ENCODE measurements at places on chromosomes 11 and 22. TPM values are rescaled to one million over a fixed set of nuclear protein-coding genes. Genes with fewer than 3 reads are reported as not detected.

DNA sequence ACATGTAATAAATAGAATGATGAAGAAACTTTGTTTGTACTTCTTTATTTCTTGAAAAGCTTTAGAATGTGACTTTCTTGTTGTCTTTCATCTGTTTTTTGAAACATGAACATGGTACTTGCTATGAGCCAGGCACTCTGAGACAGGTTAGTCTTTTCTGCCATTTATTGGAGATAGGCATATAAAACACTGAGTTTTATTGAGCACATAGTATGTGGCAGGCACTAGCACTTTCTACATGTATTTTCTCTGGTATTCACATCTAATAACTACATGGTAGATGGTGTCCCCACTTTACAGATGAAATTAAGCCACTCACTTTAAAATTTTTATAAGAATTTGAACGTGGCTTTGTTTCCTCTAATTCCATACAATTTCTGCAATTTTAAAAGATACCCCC is 7.7 kb upstream of the ANKRD42 start:
- peaks cover 4% of the 10 kb centered on the region for H3K27me3 ChIP-seq
- no peak for DNase-seq
- H3K36me3 ChIP-seq: no peaks in the 10 kb centered on the region
- no peak overlapping the region for H3K27ac ChIP-seq
- H3K4me1 ChIP-seq: no peaks in the 10 kb centered on the region

UBE2L3 gene
- 55.9 TPM for total RNA-seq

DNA sequence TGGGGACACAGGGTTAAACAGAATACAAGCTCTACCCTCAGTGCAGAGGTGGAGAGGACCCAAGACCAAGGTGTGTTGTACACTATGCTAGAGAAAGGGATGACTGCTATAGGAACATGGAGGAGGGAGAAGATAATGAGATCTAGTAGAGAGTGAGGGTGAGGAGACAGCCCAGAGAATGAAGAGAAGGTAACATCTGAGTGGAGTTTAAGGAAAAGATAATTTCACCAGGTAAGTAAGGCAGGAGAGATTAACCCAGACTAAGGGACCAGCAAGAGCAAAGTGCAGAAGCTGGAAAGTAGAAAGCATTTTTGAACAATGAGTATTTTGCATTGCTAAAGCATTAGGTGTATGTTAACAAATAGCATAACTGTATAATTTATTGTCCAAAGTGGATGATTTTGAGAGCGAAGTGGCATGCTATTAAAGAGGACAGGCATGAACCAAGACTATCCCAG is 128.8 kb downstream of the RASSF10 start:
- no peaks in the 10 kb centered on the region for H3K36me3 ChIP-seq
- H3K4me3 ChIP-seq: no peak overlapping the region
- H3K27ac ChIP-seq: no peak overlapping the region
- H3K4me1 ChIP-seq: peaks cover 5% of the 10 kb centered on the region

EMID1 gene
- 0.76 TPM for total RNA-seq

GRCh38 chr11:17772704-17773600 is 38.4 kb downstream of the KCNC1 start:
- no peak overlapping the region for H3K4me3 ChIP-seq
- no peak overlapping the region for H3K27ac ChIP-seq
- peaks cover 10% of the 10 kb centered on the region for H3K4me1 ChIP-seq
- no peak for DNase-seq
- H3K27me3 ChIP-seq: peaks cover 9% of the 10 kb centered on the region

GRCh38 chr11:117589063-117589462 is 208.0 kb downstream of the DSCAML1 start:
- no peak overlapping the region for H3K4me3 ChIP-seq
- peaks cover 7% of the 10 kb centered on the region for H3K4me1 ChIP-seq
- H3K36me3 ChIP-seq: no peaks in the 10 kb centered on the region
- peaks cover 10% of the 10 kb centered on the region for H3K27me3 ChIP-seq
- no peak for DNase-seq

DNA sequence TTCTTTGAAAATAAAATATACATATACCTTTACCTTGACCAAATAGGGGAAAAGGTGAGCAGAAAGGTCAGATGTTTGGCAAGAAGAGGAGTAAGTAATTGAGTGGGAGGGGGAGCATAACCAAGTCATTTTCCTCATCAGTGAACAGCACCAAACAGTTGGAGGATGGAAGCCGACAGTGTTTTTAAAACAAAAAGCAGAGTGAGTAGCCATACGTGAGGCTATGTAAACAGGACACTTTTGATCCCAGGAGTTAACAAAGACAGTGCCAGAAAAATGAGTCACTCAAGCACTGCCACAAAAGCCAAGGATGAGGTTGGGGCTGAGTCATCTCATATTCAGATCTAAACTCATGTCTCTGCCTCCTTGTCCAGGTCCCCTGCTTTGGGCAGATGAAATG is 734.7 kb downstream of the KCNA4 start:
- H3K27me3 ChIP-seq: no peaks in the 10 kb centered on the region
- DNase-seq: no peak
- H3K36me3 ChIP-seq: no peaks in the 10 kb centered on the region
- H3K27ac ChIP-seq: no peak overlapping the region
- peaks cover 11% of the 10 kb centered on the region for H3K4me1 ChIP-seq

HBG2 gene
- not detected for total RNA-seq

- DNase-seq: no peak
- H3K4me1 ChIP-seq: peaks cover 23% of the 10 kb centered on the region
- no peaks in the 10 kb centered on the region for H3K27me3 ChIP-seq
Observed at GRCh38 chr11:12822392-12823022, 148.3 kb downstream of the TEAD1 start.

STK33 gene
- total RNA-seq: 8.5 TPM

DNA sequence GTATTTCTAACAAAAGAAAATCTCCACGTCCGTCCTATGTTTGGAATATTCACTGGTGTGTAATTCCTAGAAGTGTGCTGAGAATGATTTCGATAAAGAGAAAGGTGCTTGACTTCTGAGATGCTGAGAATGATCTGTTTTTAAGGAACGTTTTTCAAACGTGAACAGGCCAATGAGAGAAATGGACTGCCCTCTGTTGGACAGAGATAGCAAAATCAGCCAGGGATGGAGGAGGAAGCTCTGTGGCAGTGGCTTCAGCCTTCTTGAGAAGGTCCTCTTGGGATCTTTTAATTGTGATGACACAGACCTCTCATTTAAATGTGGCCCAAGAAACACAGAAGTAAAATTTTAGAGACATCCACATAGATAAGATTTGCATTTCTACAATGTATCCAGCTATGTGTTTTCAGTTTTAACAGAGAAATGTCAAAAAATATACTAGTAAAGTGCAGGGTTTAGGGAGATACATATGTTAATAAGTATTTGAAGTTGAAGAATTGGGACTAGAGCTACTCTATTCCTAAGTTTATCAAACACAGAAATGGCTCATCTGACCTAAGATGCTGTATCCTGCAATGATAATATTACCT is 84.0 kb upstream of the RCN1 start:
- peaks cover 4% of the 10 kb centered on the region for H3K27me3 ChIP-seq
- H3K4me1 ChIP-seq: peaks cover 28% of the 10 kb centered on the region
- no peaks in the 10 kb centered on the region for H3K36me3 ChIP-seq
- H3K27ac ChIP-seq: no peak overlapping the region
- no peak overlapping the region for H3K4me3 ChIP-seq

TMEM151A gene
- total RNA-seq: 19.2 TPM

PKDREJ gene
- not detected for total RNA-seq

BRSK2 gene
- 207 TPM for total RNA-seq

- H3K27me3 ChIP-seq: peaks cover 8% of the 10 kb centered on the region
- no peak for DNase-seq
- H3K4me3 ChIP-seq: no peak overlapping the region
- peaks cover 15% of the 10 kb centered on the region for H3K4me1 ChIP-seq
Observed at GRCh38 chr11:76157891-76158290, 48.4 kb downstream of the WNT11 start.

DNA sequence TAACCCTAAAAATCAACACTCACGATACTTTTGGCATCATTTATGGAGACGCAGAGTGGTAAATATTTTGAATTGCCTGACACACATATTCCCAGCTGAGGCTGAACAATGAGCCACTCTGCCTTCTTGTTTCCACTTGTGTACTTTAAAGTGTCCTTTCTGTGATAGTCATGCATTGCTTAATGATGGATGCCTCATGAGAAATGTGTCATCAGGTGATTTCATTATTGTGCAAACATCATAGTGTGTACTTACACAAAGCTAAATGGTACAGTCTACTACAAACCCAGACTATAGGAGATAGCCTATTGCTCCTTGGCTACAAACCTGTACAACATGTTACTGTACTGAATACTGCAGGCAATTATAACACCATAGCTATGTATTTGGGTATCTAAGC is 44.2 kb downstream of the MRE11 start:
- no peak overlapping the region for H3K4me3 ChIP-seq
- peaks cover 3% of the 10 kb centered on the region for H3K27me3 ChIP-seq
- H3K36me3 ChIP-seq: no peaks in the 10 kb centered on the region
- DNase-seq: no peak
- peaks cover 11% of the 10 kb centered on the region for H3K4me1 ChIP-seq

- no peak for DNase-seq
- peaks cover 6% of the 10 kb centered on the region for H3K27me3 ChIP-seq
- no peaks in the 10 kb centered on the region for H3K36me3 ChIP-seq
- H3K27ac ChIP-seq: no peak overlapping the region
- no peak overlapping the region for H3K4me3 ChIP-seq
Observed at GRCh38 chr11:76201672-76202412, 4.5 kb downstream of the WNT11 start.

DNA sequence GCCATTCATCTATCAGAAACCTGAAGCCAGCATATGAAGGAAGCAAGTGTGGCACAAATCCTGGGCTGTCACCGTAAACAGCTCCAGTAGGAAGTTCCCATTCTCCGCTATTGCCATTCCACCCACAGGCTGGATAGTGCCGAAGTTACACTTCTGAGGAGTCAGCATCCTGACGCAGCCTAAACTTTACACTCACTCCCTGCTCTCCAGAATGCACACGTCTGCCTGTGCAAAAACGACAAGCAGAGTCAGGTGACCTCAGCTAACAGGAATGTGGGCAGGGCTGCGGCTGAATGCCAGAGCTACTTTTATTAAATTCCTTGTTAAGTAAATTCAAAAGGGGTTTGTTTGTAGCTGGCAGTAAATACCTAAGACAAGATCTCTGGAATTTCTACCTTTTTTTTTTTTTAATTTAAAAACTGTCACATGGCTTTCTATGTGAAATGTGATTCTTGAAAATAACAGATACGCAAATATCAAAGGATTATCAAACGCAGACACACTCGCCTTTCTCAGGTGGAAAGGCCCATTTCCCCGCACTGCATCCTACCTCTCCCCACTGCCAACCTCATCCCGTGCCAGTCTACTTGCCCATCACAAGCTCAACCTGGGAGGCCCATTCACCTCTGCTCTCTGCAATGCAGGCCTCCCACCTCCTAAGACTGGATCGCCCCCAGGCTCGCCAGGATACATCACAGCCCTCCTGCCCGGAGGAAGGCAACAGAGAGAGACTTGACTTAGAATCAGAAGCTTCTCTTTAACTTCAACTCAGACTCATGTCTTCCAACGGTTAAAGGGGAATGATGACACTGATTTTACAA is 33.5 kb downstream of the NFRKB start:
- DNase-seq: no peak
- no peak overlapping the region for H3K4me3 ChIP-seq
- H3K27ac ChIP-seq: no peak overlapping the region

Data from glutamatergic neuron (in vitro differentiated cells).